ENCODE measurements at places on chromosomes 6 and 20.

GRCh38 chr6:37020381-37020780 is 14.9 kb downstream of the FGD2 start:
- no peak for DNase-seq

- no peak for DNase-seq
Observed at GRCh38 chr6:43913375-43914271, 143.6 kb downstream of the VEGFA start.

GRCh38 chr6:159935633-159936032 is 33.2 kb upstream of the IGF2R start:
- no peak for DNase-seq

GRCh38 chr6:30707281-30707850 is 9.7 kb downstream of the MDC1 start:
- DNase-seq = no peak

- DNase-seq = no peak
Observed at GRCh38 chr20:50506270-50506579, 4.0 kb upstream of the PTPN1 start.

DNA sequence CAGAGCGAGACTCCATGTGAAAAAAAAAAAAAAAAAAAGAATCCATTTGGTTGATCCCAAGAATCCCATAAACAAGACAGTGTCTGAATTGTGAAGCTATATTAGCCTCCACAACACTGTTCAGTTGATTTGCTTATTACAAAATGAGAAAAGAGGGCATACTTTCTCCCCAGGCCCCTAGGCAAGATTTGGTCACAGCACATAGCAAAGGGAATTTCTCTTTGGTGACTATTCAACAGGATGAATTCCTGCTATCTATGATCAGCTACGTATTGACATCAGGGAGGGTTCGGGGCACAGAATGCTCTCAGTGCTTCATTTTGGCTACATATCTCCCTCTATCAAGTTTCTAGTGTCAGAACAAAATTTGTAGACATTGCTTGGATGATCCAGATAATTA is 20.2 kb upstream of the SLC22A3 start:
- DNase-seq = no peak

GRCh38 chr6:55499591-55499990 is 79.4 kb downstream of the HMGCLL1 start:
- DNase-seq = no peak

GRCh38 chr6:24501914-24502313 is 7.1 kb downstream of the ALDH5A1 start:
- no peak for DNase-seq

- no peak for DNase-seq
Observed at GRCh38 chr6:20755631-20756030, 221.4 kb downstream of the CDKAL1 start.

DNA sequence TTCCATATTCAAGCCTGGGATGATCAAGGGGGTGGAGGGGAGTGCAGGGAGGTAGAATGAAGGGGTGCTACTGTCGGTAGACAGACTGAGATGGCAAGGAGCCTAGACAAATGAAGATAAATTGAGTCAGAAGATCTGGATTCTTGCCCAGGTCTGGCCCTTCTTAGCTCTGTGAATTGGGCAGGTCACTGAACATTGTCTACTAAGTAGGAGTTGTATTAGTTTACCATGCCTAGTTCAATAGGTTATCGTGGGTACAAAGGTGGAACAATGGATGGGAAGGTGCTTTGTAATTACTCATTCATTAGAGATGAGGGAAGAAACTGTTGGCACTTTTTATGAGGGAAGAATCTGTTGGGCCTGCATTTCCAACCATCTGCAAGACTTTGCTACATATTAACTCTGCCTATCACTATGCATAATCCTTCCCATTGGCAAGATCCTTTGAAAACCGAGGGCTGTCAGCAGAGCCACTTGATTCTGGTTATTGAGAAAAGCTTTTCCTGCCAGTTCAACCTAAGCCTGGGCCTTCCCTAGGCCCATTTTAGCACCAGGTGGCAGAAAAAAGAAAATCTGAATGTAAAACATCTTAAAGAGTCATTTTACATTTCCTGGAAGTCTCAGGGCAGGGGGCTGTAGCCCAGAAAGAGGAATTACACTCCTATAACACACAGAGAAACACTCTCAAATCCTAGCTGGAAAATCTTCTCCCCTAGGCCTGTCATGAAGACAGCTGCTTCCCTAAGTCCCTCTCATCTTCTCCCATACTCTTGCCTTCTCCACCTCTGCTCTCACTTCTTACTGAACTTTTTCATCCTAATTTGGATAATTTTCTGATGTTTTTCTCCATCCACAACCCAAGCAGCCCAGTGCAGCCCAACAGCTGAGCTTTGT is 103.5 kb downstream of the CD24 start:
- no peak for DNase-seq

DNA sequence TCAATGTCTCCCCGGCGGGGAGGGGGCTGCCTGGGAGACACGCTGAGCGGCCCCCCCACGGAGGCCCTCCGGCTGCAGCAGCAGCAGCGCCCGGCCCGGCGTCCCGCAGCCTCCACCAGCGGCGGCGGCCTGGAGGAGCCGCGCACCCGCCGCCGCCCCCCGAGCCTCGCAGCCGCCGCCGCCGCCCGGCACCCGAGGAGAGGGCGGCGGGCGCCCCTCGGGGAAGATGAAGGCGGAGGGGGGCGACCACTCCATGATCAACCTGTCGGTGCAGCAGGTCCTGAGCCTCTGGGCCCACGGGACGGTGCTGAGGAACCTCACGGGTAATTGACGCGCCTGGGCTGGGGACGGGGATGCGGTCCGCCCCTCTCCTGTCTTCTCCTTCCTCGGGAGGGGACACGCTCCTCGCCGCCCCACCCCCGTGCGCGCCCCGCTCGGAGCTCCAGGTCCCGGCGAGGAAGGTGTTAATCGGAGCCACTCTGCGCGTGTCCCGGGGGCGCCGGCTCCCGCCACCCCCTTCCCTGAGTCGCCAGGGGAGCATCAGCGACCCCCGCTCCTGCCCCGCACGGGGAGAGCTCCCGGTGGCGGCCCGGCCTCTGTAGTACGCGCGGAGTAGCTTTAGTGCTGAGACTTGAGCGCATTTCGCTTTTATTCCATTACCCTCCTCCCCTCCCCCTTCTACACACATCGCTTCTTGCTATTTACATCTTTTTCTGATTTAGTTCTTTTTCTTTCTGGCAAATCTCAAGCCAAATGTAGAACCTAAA is 686 bp downstream of the TMEM170B start:
- peak; percentile 23 for DNase-seq

DNA sequence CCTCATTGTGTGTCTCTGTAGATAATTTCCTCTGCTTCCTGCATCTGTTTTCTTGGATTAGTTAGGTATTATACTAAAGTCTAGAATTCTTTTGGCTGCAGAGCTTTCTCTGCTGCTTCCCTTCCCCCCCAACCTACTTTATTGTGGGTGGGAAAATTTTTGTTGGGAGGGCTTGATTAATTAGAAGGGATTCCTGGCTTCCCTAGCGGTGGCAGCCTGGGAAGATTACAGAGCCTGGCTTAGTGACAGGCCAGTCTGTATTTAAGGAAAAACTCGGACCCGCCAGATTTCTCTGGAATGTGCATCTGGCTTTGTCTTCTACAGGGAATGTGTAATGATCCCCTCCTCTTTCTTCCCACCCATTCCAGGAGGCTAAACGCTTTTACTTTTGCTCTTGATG is 31.2 kb downstream of the SLX4IP start:
- no peak for DNase-seq

DNA sequence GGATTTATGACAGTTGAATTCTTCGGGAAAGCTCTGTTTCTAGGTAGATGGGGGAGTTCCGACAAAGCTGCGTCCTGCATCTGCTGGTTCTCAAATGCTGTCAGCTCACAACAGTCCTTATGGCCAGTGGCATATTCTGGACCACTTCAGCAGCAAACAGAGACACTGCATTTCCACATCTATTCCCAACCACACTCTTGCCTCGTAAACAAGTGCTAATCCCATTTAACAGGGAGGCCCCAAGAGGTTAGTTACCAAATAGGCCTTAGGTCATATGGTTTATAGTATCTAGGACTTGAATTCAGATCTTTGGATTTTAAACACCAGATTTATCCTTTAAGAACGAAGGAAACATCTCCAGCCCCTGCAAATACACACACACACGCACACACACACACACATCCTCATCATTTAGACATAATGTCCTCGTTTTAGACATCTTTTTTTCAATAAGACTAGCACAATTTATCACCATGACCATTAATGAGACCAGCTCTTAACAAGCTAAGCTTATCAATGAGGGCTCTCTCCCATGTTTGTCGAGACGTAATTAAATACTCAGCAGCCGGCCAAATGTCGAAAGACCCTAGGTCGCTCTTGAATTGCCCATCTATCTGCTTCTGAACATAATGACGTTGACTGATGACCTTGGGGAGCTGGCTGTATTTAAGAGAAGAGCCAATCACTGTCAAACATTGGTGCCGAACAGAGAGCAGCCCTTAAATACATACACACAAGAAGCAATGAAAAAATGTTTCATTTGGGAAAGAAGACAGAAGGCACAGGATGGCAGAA is 84.5 kb downstream of the PSMG4 start:
- no peak for DNase-seq

- DNase-seq = peak; percentile 10
Observed at GRCh38 chr6:37137201-37138090, 32.5 kb upstream of the PIM1 start.

- DNase-seq = no peak
Observed at GRCh38 chr6:56222499-56222898, 24.9 kb downstream of the COL21A1 start.

GRCh38 chr6:148157841-148158240 is 184.8 kb upstream of the SASH1 start:
- no peak for DNase-seq
